ENCODE measurements at places on chromosomes 2 and 18.

DNA sequence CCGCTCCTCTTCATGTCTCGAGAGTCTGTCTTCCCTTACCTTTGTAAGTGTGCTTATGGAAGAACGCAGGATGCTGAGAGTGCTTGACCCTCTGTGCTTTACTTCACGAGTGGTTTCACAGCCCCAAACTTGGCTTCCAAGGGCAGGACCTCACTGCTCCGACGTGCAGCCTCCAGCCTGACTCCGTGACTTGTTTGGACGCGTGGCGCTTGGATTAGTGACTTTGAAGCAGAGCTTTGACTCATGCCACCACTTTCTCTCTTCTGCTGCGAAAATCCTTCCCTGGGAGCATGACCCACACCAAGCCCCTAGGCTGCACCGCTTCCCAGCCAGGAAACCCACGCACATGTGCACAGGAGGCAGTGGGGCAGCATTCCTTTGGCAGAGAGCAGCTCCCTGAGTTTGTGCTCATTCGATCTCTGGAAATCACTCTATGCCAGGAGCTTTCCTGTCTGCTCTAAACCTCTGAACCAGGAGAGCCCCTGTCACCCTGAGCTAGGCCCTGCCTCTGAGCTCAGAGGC is 207.8 kb upstream of the HS6ST1 start:
- DNase-seq: no peak

DNA sequence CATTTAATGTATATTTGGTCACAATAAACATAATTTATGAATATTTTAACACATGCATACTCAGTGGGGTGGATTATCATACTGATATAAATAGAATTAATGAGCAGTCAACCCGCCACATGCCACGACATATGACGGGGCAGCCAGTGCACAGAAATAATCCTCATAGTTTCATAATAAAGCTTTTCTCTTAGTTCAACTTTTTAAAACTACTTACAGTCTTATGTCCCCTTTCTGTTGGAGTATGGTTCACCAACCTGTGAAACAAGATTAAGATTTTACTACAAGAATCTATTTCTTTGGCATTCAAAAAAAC is 75.6 kb upstream of the ETAA1 start:
- no peak for DNase-seq

DNA sequence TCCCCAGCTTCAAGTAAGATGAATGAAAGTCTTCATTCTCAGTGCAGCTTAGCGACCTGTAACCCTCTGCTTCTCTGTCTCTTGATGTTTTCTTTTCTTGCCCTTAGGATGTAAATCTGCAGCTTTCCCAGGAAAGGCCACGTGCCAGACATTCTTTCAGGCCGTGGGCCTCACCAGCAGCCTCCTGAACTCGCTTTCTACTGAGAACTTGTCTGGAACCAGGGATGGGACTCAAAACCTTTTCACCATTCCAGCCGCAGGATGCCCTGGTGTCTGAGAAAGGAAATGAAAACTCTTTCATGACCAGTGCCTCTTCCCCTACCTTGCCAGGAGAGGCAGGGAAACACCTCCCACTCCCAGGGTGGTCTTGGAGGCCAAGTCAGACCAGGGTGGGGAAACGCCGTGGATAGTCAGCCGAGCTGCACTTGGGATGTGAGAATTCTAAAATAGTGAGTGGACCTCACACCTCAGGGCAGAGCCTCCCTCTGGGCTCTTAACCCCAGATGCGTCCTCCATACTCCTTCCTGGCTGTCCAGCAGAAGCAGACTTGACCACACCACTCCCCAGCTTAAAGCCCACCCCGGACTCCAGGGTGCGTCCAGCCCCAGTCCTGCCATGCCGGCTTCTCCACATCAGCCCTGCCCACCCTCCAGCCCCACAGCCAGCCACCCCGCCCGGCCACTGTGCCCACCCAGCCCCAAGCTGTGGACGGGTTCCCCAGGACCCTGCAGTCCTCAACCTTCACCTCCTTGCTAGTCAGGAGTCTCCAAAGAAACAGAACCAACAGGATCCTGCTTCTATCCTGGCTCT is 115.5 kb downstream of the TWIST2 start:
- no peak for DNase-seq

- DNase-seq: no peak
These were observed 43.2 kb upstream of the SEMA4C start for GRCh38 chr2:96913117-96913397.

GRCh38 chr2:197452754-197453122 is 614 bp upstream of the COQ10B start:
- no peak for DNase-seq

GRCh38 chr2:11355194-11356053 is 11.0 kb upstream of the ROCK2 start:
- no peak for DNase-seq

DNA sequence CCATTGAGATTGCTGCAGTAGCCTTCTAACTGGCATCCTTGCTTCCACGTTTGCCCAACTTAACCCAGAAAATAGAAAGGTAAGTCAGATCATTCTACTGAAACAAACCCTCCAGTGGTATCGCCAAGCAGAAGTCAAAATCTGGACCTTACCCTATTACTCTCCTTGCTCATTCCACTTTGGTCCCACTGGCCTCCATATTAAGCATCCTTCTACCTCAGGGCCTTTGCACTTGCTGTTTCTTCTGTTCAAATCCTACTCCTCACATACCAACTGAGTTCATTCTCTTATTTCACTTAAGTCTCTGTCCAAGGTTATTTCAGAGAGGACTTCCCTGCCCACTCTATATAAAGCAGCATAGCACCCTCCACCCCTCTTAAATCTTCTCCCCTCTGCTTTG is 84.5 kb downstream of the SPRED2 start:
- no peak for DNase-seq

All from stimulated activated CD8-positive, alpha-beta memory T cell treated with anti-CD3 and anti-CD28 coated beads, Interleukin-4, amount 100 ng/mL, for 4 hours (primary cell).